ENCODE measurements at places on chromosomes 3 and 15. TPM values are rescaled to one million over a fixed set of nuclear protein-coding genes. Genes with fewer than 3 reads are reported as not detected.

Gene CCR3
- not detected for total RNA-seq

GRCh38 chr15:59410391-59410896 is 27.5 kb upstream of the FAM81A start:
- DNase-seq, result peak; percentile 47

Gene GUCA1C
- total RNA-seq, result not detected

DNA sequence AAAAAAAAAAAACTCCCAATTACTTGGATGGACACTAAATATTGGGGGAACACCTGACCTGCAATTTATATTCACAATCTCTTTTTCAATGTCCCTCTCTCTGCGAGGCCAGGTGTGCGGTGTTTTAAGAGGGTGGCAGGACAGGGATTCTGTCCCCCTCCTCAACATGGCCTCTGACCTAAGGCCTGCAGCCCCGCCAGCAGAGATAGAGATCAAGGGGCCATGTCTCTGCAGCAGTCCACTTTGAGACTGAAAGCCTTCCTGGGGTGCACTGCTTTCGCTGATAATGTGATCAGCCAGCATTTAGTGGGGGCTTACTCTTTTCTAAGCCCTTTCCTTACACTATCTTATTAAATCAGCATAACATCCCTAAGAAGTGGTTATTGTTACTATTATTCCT is 419.9 kb downstream of the OCA2 start:
- DNase-seq, result no peak

- DNase-seq, result peak; percentile 64
These were observed 1264.3 kb upstream of the ALCAM start for GRCh38 chr3:104102386-104102785.

GRCh38 chr3:170154569-170155143 is 26.9 kb downstream of the PHC3 start:
- DNase-seq, result no peak

DNA sequence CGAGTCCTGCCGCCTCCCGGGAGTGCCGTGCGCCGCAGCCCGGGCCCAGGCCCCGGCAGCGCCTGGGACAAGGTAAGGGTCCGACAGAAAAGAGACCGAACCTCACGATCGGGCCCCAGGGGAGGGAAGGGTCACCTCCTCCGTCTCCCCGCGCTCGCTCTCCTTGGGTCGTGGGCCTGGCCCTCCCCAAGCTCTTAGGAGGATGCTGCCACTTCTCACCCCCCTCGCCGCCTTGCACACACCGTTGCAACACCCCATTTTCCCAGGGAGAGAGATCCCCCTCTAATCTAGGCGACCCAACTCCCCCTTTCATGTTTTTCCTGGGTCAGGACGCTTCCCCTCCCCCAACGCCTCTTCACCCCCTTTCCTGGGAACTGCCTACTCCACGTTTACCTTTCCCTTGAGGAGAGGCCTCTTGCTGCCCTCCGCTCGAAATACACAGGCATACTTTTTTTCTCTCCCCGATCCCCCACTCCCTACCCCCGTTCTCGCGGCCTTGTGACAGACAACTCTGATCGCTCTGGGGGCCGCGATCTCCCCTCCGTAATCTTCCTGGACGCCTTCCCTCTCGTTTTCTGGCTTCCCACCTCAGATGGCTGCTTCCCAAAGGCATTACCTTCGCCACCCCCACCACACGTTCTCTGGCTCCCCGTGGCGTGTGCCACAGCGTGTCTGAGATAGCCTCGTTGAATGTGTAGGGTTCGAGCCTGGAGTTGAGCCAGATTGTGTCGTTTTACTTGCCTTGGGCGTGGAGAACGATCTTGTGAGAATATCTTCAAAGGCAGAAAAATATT is 688 bp downstream of the SETD5 start:
- no peak for DNase-seq

DNA sequence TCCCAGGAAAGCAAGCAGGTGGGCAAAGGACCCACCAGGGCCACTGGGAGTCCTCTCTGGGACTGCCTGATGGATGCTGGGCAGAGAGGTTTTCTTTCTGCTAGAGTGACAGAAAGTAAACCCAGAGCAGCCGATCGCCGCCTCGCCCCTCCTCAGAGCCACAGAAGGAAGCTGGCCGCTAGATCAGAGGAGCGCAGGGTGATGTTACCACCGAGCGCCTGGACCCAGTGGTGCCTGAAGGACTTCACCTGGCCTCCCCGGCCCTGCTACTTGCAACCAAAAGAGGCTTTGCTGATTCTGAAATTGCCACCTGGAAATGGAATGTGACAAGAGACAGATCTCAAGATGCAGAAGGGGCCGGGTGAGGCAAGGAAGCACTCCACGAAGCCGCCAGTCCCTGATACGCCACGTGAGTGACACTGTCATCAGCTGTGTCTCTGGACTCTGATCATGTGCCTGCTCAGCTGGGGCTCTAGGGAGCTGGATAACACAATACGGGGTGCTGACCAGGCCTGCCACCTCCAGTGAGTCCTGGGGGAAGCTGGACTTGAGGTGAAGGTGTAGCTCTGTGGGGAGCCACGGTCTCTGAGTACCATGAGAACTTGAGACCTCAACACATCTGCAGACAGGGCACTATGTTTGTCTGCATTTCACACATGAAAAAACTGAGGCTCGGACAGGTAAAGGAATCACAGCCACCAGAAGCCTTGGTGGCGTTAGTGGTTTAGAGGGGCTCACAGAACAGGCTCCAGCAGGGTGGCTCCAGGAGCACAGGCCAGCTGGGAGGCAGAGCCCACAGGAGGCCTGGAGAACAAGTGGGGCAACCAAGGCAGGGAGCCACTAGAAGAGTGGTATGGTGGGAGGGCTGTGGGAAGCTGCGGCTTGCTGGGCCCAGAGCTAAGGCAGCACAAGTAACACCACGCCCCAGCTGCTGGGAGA is 137.9 kb upstream of the PRR20G start:
- no peak for DNase-seq

DNA sequence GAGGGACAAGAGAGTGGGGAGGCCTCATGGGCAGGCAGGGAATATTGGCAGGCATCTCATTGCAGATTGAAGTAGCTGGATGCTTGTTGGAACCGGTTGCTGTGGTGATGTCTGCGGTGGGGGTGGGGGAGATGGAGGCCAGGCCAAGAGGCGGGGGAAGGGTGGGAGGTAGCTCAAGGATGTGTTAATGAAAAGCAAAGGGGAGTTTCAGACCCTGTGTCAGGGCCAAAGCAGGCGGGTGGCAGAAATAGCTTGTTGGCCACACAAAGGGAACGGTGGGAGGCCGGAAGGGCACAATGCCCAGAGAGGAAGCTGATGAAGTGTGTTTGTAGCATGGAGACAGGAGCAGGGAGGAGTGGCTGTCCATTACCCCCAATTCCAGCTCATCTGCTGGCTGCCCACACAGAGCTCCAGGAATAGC is 28.0 kb downstream of the CCDC33 start:
- no peak for DNase-seq

DNA sequence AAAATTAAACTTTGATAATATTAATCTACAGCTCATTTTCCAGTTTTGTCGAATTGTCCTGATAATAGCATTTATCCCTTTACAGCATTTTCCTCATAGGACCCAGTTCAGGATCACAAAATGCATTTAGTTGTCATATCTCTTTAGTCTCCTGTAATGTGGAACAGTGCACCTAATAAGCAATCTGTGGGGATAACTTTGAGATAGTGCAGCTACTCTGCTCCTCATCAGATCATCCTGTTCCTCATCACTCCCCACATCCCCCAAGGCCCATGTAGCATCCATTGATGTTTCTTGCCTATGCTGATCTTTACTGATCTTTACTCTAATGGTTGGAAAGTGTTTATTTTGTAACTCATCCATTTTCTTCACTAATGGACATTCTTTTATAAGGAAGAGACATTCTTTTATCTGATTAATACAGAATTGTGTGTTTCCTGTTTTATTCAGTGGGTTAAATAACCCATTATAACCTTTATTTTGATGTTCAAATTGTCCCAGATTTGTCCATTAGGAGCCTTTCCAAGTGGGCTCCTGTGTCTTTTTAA is 7.5 kb downstream of the RNF111 start:
- DNase-seq, result no peak

DNA sequence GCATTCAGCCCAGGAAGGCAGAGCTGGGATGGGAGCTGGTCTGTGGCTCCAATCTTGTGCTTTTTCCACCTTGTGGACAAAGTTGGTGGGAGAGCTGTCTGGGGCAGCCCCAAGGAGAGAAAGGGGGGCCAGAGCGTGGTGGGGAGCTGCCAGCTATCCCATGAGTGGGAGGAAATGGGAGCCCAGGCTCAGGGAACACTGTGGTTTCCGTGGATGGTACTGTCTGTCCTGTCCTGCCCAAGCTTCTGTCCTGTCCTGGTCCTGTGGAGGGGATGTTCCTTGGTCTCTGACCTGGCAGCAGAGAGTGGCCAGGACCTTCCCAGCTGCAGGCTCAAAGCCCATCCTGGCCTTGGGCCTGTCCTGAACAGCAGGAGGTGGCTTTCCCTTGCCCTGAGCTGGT is 72.6 kb upstream of the SEC13 start:
- no peak for DNase-seq
